Astrocyte (in vitro differentiated cells and primary cell): ENCODE measurements at places on chromosomes 4 and X. TPM values are rescaled to one million over a fixed set of nuclear protein-coding genes. Genes with fewer than 3 reads are reported as not detected.

NAAA gene
- 13.5 and 15.9 TPM in 2 replicates for total RNA-seq

GSX2 gene
- 1.1 and 1.7 TPM in 2 replicates for total RNA-seq

FAM9C gene
- total RNA-seq: 0.16 TPM in 1 of 2 replicates, not detected in the other

DNA sequence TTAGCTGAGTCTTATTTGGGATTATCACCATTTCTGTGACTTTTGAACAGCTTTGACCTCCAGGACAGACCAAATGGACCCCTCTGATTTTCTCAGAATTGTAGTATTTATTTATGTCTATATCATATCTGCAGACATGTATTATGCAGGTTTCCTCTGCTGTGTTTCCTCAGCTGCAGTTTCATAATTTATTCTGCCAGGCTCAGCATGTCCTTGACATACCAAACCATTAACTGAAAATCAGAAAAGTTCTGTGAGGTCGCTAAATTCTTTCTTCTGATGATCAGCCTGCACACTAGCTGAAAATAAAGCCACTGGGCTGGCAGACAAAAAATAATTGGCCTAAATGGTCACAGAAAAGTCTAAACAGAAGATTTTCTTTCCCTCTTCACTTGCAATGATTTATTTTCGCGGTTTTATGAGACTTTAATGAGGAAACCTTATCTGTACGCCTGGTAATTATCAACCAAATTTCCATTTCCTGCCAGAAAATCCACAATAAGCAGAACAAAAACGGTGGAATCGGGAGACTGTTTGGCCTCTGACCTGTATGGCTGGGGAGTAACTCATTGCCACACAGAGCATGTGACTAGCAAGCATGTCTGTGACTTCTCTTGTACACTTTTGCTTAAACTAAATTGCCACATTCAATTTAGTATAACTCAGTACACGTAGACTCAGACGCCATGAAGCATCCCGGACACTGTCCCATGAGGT is 150.9 kb downstream of the ENPP6 start:
- no peak for DNase-seq

DNA sequence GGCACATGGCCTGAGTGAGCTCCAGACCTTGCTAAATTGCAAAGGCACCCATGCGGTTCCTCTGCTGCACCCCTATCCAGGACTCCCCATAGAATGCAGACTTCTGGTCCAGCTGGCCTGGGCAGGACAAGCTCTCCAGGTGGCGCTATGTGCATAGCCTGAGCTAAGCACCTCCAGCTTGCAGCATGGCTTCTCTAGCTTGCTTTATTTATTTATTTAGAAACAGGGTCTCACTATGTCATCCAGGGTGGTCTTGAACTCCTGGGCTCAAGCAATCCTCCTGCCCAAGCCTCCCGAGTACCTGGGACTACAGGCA is 5.5 kb upstream of the WFS1 start:
- peak; percentile 25 for DNase-seq

DNA sequence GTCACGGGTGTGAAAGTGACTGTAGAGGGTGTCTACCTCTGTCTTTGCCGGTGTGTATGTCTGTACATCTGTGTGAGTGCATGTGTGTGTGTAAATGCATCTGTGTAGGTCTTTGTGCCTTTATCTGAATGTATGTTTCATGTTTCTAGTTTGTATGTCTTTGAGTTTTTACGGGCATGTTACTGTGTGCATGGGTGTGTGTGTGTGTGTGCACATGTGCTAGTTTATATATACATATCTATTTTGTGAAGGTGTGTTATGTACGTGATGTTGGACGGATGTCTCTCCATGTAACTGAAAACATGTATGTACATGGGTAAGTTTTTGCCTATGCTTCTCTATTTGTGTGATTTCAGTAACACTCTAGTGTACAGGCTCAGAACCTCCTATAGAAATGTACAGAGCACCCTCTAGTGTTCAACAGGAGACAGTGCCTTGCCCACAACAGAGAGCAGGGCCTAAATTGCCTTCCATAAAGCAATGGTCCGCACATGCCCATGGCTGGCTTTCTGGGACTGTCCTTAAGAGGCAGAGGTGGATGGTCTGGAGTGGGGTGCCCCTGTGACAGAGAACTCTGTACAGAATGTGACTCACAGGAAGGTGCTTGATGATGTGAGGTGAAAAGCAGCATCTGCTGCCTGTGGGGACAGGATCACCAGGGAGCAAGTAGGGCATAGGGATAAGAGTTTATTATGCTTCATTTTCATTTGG is 343.5 kb downstream of the RAPGEF2 start:
- DNase-seq: peak; percentile 68

GRCh38 chr4:48403358-48403757 is 62.0 kb downstream of the SLAIN2 start:
- DNase-seq: no peak
